ENCODE measurements at places on chromosomes 1 and 21.

DNA sequence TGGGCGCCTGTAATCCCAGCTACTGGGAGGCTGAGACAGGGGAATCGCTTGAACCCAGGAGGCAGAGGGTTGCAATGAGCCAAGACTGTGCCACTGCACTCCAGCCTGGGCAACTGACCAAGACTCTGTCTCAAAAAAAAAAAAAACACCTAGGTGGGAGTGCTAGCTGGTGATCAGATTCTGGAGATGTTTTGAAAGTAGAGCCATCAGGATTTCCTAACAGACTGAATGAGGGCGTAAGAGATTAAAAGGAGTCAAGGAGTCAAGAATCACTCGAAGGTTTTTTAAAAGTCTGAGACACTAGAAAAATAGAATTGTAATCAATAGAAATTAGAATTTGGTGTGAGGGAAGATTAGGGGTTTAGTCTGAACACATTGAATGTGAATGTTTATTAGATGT, 73.8 kb downstream of the HSF2BP start:
- no peak for DNase-seq

DNA sequence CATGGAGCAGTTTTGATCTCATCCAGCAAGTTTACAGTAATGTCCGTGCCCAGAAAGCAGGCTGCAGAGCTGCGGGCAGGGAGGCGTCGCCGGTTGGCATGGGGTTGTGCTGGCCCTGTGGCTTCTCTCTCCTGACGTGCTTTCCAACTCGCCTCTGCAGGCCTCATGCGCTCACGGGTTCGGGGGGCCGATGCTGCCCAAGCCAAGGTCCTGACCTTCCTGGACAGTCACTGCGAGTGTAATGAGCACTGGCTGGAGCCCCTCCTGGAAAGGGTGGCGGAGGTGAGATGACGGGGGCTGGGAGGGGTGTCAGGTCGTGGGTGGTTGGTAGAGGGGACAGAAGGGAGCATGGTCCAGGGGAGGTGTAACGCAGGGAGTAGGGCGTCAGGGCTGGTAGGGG, 176.1 kb downstream of the GALNT2 start:
- DNase-seq: no peak

GRCh38 chr1:229479660-229480399, 28.3 kb downstream of the NUP133 start:
- no peak for DNase-seq

DNA sequence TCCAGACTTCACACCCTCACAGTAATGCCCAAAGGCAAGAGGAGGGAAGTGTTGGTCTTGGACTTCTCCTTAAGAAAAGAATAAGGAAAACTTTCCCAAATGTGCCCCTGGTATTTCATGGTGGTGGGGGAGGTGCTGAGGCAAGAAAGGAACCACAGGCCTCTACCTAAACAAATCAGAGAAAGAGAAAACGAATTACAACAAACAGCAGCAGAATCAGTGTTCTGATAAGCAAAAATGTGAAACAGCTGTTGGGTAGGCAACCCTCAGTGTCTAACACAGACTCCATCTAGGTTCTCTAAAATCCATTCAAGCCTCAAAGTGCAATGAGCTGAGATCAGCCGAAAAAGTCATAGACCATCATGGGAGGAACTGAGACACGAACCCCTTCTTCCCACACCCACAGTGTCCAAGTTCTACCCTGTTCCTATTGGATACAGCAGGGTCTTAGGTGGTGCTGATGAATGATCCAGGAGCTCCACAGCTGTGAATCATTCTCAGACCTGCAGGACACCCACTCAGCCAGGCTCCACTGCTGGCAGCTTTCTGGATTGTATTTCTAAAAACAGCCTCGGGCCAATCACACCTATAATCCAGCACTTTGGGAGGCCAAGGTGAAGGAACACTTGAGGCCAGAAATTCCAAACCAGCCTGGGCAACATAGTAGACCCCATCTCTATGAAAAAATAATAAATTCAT, 149.1 kb downstream of the PLPP3 start:
- no peak for DNase-seq

GRCh38 chr1:35553851-35554250, 3.4 kb downstream of the KIAA0319L start:
- DNase-seq: no peak

- no peak for DNase-seq
Observed at GRCh38 chr1:34266127-34266951, 89.6 kb downstream of the C1orf94 start.

GRCh38 chr1:28045777-28046176, 42.6 kb downstream of the EYA3 start:
- DNase-seq: peak; percentile 68

GRCh38 chr1:114094363-114094634, 59.4 kb downstream of the SYT6 start:
- DNase-seq: no peak

- DNase-seq: no peak
Observed at GRCh38 chr1:181390410-181391077, 92.8 kb upstream of the CACNA1E start.

DNA sequence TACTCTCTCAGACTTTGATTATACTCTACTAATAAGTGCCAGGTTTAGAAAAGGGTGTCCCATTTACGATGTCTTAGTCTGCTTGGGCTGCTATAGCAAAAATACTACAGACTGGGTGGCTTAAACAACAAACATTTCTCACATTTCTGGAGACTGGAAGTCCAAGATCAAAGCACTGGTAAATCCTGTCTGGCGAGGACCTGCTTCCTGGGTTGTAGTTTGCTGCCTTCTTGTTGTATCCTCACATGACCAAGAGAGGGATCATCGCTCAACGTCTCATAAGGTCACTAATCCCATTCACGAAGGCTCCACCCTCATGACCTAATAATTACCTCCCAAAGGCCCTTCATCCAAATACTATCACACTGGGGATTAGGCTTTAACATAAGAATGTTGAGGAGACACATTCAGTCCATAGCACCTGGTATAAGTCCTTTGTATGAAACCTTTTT, 12.0 kb downstream of the PRDX6 start:
- DNase-seq: no peak

GRCh38 chr1:86515597-86515996, 31.3 kb upstream of the CLCA4 start:
- DNase-seq: no peak

- no peak for DNase-seq
Observed at GRCh38 chr21:37876561-37876960, 39.7 kb downstream of the KCNJ6 start.

- DNase-seq: no peak
Observed at GRCh38 chr1:223207293-223208066, 64.4 kb upstream of the TLR5 start.

- DNase-seq: no peak
Observed at GRCh38 chr1:25054526-25055323, 124.6 kb upstream of the RUNX3 start.

- no peak for DNase-seq
Observed at GRCh38 chr1:108053270-108054013, 88.5 kb upstream of the VAV3 start.

Data from foreskin melanocyte (primary cell).